ENCODE measurements at places on chromosomes 3 and 15.

DNA sequence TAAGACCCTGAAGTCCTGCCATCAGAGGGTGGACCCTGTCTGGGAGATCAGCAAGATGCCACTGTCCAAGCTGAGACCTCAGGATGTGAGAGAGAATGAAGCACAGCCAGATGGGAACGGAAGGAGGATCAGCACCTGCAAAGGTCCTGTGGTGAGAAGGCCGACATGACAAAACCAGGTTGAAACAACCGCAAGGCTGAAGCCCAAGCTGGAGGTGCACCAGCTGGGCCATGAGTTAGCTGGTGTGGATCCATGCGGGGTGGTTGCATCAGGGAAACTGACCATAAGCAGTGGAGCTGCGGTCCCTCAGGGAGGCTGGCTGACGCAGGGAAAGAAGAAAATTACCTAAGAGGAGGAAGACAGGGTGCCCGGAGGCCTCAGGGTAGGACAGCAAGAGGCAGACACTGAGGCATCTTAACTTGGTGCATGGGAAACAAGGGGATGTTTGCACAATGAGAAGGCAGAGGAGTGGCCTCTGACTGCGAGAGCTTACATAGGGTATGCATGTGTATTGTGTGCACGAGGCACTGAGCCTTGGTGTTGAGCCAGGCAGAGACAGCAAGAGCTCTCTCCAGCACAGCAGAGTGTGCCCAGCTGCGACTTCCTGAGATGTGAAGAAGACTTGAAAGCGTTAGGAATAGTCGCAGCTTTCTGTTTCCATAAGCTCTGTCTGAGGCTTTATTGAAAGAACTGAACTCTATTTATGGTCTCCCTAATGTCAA is 497.7 kb downstream of the OCA2 start:
- no peak for DNase-seq

- peak; percentile 18 for DNase-seq
These were observed 190.5 kb upstream of the NECTIN3 start for GRCh38 chr3:110881069-110881468.

DNA sequence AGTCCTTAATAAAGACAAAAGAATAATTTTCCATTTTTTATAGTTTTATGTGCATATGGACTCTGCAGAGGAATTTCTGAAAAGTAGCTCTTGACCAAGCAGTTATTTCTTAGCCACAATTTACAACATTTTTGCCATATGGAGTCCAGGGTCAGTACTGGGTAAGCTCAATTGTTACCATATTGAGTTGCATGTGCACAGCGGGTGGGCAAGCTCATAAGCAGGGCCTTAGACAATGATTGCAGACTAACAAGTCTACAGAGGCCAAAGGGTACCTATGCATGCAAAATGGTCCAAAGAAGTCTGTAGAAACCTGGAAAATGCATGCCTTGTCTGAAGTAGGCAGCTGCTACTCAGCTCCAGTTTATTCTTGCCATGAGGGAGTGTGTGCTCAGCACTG is 19.0 kb upstream of the ARHGEF26 start:
- DNase-seq: no peak

GRCh38 chr3:108494906-108495531 is 15.4 kb downstream of the MYH15 start:
- DNase-seq: no peak

DNA sequence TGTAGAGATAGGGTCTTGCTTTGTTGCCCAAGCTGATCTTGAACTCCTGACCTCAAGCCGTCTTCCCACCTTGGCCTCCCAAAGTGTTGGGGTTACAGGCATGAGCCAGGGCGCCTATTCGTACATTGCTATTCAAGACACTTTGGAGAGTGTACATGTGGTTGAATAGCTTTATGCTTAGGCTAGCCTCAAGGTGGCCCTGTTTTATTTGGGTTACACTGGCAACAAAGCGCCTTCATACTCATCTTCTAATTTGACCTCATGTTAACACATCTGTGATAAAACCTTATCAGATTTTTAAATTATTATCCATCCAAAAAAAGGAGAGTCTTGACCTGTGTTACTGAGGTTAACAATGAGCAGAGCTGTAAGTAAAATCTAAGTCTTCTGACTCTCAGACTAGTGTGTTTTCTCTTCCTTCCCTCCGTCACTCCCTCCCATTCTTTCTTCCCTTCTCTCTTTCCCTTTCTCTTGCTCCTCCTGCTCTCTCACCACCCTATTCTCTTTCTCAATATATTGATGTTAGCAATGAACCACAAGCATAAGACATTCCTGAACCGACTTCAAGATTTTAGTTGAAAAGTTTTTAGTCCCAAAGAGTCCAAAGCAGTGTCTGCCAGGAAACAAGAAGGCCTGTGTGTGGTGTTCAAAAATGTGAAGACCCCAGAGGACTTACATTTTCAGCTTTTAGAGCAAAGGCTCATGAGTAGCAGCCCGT is 603.7 kb upstream of the CFAP20DC start:
- DNase-seq: no peak

DNA sequence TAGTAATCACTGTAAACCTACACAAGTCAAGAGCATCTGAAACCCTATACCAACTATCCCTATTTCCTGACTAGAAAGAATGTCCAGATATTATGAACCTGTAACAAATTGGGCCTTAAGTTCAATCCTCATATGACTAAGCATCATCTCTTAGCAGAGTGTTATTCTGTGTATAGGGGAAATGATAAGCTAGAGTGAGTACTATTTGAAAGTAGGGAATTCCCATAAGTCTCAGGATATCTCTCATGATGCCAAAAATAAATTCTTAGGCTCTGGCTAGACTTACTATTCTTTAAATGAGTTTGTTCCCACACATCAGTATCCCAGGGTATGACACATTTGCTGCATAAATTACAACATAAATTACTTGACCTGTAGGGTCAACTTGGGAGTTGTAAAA is 15.3 kb downstream of the MRPL47 start:
- no peak for DNase-seq

GRCh38 chr3:183427876-183428446 is 458 bp downstream of the MCF2L2 start:
- DNase-seq: peak; percentile 37
